ENCODE measurements at places on chromosomes 1 and 21.
A peak's percentile ranks its signal among the peaks of the same experiment; 100 is the strongest.

GRCh38 chr1:83815330-83815729 is 183.6 kb downstream of the TTLL7 start:
- DNase-seq: no peak

DNA sequence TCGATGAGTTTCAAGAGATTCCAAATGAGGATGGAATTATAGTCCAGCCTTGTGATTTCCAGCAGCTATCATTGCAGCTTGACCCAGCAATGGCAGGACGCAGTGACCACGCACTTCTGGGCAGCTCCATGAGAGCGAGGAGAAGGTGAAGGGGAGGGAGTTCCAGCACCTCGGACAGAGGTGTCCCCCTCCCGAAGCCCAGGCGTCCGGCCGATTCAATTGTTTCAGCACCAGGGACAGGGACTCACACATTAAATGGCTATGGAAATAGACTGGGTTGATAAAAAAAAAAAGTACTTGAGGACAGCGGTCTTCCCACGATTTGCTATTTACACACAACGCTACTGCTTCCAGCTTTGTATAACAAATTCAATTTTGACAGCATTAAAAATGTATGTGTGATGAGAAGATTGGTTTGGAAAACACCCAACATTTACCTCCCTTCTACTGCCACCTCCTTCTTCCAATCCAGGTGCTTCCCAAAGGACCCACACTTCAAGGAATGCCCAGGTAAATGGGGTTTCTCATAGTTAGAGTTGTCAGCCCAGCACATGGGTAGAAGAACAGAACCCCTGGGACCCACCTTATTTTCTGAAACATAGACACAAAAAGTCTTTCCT is 71.8 kb downstream of the DISP3 start:
- peak; percentile 27 for DNase-seq

DNA sequence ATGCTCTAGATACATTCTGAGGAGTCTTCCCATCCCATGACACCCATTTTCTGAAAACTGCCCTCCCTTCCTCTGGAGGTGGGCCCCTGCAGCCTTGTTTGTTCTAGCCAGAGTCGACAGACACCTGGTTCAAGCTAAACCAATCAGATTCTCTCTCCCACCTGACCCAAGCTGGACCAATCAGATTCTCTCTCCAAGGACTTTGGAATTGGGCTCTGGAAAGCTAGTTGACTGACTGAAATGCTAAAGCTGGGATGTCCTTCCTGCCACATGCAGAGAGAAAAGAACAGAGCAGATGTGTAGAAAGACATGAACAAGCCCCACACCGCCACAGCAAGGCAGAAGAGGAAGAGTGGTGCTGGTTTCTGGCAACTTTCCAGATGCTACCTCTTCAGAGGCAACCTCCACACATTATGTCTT is 24.6 kb downstream of the ASAP3 start:
- DNase-seq: no peak

DNA sequence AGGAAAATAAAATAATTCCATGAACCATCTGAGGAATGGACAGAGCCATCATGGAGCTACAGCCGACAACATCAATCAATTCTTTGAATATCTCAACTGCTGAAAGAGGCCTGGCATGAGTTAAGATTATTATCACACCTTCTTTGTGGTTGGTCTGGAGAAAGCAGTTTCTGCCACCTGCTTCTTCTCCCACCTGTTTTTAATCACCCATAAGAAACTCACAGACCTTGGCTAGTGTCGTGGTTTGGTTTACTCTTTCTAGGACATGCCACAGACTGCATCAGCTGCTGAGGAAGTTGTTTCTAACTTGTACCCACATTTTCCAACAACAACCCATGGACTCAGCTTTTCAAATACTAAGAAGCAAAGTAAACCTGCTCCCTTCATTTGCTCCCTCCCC is 65.6 kb downstream of the NTPCR start:
- DNase-seq: no peak

- no peak for DNase-seq
Measured at GRCh38 chr1:157153746-157154145, 15.6 kb upstream of the ETV3 start.

DNA sequence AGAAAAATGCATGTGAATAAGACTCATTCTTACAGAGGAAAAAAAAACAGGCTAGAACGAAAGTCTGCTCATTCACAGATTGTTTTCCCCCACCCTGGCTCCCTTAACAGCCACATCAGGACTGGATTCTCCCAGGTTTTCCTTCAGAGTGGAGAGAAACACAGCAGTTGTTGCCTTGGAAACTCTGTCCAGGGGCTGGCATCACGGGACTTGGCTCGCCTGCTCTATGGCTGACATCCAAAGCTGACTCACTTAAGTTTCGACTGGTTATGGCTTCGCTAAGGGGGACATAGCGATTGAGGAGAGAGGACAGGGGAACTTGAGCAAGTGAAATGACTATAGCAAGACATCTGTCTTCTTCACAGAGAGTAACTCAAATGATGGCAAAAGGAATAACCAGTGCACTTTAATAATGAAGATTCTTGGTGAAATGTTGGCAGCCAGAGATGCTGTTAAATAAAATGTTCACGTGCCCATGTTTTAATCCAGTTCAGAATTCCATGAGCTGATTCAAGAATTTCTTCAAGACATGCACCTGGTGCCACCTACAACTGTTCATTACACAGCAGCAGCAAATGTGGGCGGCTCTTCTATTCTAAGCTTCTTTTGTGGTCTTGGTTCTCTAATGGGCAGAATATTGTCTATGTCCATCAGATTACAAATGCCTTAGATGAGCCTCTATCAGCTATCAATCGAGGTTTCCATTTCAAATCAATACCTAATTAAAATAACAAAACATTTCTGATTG is 21.8 kb downstream of the MIS18A start:
- no peak for DNase-seq

DNA sequence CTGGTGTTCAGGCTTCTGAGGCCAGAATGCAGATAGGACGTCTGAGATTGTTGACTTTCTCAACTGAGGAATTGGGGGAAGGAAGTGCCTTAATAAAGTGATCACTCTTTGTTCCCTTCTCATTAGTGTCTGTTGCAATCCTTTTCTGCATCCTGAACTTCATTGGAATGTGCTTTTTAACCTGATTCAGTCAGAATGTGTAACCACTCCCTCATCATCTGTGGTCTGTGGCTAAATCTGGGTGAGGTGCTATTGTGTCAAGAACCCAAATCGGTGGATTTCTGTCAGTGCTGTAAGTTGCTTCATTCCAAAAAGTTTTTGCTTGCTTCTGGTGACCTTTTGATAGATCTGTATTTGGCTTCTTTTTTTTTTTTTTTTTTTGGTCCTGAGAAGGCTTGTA is 38.2 kb downstream of the ARID1A start:
- DNase-seq: no peak
